ENCODE measurements at places on chromosomes 5 and 9.

GRCh38 chr5:172437445-172438318 lies 16.6 kb downstream of the SH3PXD2B start:
- DNase-seq: no peak

DNA sequence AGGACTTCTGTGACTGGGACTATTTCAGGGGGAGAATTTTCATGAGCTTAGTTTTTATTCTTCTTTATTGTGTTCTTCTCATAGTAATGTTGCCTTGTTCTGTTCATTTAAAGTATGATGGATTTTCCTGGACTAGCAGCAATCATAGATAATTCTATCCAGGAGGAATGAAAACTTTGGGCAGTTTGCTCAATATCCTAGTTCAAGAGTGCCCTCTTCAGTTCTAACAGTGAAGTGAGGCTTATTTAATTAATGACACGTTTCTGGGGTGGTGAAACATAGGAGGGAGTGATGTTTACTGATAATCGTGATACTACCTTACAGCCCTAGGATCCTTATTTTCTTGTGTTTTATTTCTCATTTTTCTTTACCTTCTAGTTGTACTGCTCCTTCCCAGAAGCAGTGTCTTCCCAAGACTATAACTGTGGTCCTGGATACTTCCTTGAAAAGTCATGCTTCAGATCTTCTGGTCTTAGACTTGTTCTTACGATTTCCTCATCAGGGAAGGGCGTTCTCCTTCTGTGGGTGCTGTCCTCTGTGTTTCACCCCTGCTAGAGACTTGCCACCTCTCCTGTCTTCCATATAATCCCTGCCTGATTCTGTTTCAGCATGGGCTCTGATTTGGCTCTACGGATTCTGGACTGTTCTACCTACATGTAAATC lies 57.4 kb downstream of the CFAP95 start:
- DNase-seq: no peak

GRCh38 chr9:27373851-27374250 lies 76.9 kb upstream of the EQTN start:
- DNase-seq: no peak

DNA sequence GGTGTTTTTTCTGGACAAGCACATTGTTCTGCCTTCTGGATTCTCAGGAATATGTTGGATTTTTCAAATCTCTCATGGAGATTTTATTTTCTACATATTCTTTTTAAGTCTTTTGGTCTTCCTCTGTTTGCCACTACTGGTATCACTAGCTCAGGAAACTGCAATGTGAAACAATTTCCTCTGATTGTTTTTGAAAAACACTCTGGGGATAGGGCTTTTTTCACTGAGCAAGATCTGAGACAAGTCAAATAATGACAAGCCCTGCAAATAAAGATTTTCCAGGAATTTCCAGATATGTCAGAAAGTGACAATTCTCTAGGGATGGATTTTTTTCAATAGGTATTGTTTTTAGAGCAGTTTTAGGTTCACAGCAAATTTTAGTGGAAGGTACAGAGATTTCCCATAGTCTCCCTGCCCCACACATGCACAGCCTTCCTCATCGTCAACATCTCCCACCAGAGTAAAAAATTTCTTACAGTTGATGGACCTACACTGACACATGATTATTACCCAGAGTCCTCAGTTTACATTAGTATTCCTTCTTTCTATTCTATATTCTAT lies 86.9 kb upstream of the TMEM161B start:
- DNase-seq: no peak

- no peak for DNase-seq
Observed at GRCh38 chr9:98866435-98867102, 59.1 kb downstream of the GALNT12 start.

DNA sequence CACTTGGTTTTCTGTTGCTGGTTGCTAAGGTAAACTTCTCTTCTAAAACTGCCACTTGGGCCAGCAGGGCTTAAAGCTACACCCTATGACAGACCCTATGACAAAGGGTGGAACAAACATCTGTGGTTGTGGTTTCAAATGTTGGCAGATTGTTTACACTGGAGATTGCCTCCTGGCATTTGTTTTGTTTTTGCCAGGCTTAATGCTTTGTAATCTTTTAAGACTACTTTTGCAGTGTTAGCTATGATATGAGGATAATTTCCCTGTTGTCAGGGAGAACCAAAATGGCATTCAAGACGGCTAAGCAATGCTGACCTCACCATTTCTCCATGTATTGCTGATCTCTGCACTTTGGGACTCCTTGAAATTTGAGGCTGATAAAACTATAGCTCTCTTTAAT lies 50.3 kb downstream of the MAMDC2 start:
- no peak for DNase-seq

GRCh38 chr5:143208365-143208641 lies 195.2 kb downstream of the NR3C1 start:
- no peak for DNase-seq

DNA sequence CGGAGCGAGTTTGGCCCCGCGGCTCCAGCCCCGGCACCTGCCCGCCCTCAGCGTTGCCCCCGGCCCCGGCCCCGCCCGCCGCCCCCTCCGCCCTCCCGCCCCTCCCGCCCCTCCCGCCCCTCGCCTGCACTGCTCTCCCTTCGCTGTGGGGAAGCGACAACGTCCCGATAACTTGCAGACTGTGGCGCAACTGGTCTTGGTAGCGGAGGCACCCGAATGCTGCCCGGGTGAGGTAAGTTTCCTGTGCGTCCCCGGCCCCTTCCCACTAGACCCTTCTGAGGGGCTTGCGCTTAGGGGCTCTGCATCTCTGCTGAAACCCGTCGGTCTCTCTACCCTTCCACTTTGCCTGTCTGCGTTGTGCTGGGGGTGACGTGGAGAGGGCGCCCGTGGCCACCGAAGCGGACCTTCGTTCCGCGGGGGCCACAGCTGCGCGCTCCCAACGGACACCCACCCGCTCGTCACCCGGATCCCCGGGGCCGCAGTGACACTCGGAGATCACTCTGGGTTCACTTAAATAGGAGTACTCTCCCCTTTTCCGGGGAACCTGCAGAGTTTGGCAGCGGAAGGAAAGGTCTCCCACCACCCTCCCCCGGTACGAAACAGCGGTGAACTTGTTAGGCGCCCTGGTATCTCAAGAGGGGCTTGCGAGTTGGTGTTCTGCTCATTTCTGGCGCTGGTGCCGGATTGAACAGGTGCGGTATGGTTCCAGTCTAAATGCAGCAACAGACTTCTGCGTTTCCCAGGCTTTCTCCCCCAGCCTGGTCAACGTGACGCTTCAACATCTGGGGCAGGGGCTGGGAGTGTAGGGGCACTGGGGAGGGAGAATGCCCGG lies 707 bp downstream of the PIP5K1B start:
- no peak for DNase-seq

- no peak for DNase-seq
Observed at GRCh38 chr9:80146466-80146865, 574.7 kb downstream of the TLE4 start.

DNA sequence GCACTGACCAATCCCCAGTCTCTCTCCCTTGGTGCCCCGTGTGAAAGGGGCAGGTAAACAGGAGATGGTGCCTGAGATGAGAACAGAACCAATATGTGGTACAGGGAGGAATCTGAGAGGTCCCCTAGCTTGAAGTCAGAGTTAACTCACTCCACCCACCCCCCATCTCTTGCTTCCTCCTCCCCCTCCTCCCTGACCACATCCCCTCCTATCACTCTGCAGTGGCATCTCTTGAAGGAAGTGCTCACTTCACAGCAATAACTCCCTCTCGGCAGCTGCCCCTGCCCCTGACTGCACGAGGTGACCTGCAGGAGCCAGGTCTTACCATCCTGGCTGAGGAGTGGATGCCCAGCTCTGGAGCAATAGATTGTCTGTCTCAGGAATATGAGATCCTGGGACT lies 224.0 kb downstream of the GAS1 start:
- DNase-seq: no peak

- no peak for DNase-seq
Observed at GRCh38 chr5:112865128-112865527, 4.0 kb downstream of the SRP19 start.

- DNase-seq: no peak
Observed at GRCh38 chr5:164809821-164810220, 1304.4 kb downstream of the MAT2B start.

DNA sequence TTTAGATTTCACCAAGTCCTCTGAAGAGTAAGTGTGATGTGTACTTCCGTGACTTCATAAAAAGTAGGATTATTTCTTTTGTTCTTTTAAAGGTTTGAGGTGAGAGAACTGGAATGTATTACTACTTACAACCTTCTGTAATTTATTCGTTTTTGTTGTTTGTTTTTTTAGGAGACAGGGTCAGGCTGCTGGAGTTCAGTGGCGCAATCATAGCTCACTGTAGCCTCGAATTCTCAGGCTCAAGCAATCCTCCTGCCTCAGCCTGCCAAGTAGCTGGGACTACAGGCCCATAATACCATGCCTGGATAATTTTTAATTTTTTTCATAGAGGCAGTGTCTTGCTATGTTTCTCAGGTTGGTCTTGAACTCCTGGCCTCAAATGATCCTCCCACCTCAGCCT lies 68.3 kb upstream of the RETREG1 start:
- no peak for DNase-seq

DNA sequence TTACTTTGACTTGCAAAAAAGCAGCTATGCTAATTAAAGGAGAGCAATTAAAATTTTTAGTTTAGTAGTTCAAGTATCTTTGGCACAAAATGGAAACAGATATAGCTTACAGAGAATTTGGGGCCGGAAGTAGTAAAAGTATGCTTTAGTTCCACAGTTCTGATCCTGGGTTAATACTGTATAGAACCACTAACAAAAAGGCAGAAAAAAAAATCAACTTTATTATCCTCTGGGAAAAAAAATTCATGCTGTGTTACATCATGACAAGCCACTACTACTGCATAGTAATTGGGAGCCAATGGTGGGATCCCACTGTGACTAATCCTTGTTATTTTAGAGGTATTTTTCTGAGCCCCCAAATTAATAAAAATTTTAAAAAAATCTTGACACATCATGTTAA lies 246.8 kb upstream of the PRDM9 start:
- DNase-seq: no peak

- DNase-seq: no peak
Observed at GRCh38 chr9:73347720-73348119, 196.1 kb downstream of the ANXA1 start.

- no peak for DNase-seq
Observed at GRCh38 chr9:23492126-23493002, 333.7 kb downstream of the ELAVL2 start.

- DNase-seq: no peak
Observed at GRCh38 chr5:50702615-50703366, 36.4 kb downstream of the PARP8 start.

GRCh38 chr5:32383586-32383985 lies 61.0 kb downstream of the ZFR start:
- no peak for DNase-seq

- no peak for DNase-seq
Observed at GRCh38 chr5:14165375-14166106, 22.4 kb downstream of the TRIO start.

- no peak for DNase-seq
Observed at GRCh38 chr5:167580608-167581007, 710.8 kb upstream of the WWC1 start.

- no peak for DNase-seq
Observed at GRCh38 chr5:44697025-44697424, 111.7 kb upstream of the MRPS30 start.

- no peak for DNase-seq
Observed at GRCh38 chr5:27026801-27027200, 11.6 kb downstream of the CDH9 start.

DNA sequence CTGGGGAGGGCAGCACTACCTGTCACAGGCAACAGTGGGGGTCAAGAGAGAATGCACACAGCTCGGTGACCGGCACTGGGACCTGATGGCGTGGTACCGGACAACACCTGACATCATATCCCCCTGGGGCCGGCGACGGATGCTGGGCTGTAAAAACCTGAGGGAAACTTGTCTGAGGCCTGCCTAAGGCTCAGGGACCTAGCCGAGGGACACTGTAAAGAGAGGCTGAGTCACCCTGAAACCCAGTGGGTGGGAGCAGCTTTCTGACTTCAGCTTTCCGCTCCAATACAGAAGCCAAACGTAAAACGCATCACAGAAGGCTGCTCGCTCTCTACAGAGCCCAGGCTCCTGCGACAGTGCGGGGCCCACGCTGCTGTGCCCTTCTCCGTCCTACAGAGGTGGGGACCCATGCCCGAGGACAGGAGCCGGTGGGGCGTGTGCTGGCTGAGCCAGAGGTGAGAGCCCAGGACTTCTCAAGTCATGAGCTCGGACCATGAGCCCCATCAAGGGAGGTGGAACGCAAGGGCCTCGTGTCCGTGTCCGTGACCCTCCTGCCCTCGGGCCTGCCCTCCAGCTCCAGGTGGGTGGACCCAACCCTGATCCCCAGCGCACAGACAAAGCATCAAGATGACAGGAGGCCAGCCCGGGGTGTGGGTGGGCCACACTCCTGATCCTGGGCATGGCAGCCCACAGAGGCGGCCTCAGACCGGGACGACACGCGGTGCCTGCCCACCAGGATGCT lies 5.3 kb downstream of the RALGDS start:
- no peak for DNase-seq

DNA sequence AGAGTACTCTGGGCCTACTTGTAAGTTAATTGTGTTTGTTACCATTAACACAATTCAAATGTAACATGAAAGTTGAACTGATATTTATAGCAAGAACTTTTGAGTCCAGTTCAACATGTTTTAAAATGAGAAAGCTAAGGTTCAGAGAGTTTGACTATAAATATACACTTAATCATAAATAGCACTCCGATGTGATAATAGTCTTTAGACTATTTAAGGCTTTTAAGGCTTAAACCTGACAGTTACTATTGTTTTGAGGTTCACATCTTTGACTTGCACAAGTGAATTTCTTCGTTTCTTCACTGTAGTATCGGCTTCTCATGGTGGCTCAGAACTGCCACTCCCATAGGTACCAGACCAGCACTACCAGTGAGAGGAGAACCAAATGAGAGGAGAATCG lies 42.4 kb downstream of the ZNF608 start:
- DNase-seq: no peak

DNA sequence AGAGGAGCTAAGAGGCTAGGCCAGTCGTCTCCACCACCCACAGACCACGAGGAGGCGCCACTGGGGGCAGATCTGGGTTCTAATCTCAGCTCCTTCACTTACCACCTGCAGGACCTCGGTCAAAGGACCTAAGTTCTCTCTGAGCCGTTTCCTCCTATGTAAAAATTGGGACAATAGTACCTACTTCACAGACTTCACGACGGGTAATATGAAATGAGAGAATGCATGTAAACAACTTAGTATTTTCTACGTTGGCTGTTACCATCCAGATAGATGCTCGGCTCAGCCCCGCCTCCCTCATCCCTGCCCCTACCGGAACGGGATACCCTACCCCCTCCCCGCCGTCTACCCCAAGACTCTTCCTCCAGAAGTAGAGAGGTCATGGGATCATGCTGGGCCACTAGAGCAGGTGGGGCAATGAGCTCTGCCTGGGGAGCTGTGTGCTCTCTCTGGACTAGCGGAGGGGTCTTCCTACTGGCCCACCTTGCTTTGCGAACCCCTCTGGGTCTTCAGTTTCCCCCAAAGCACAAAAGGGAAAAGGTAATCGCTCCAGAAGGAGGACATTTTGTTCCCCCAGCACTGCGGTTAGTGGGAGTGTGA lies 541 bp downstream of the GNPDA1 start:
- DNase-seq: no peak

- DNase-seq: no peak
Observed at GRCh38 chr9:133752739-133753446, 14.7 kb upstream of the SARDH start.

GRCh38 chr5:107341376-107342084 lies 329.2 kb downstream of the EFNA5 start:
- no peak for DNase-seq

All from thoracic aorta (tissue), 2 donors.